ENCODE measurements at places on chromosomes 12 and 14. TPM values are rescaled to one million over a fixed set of nuclear protein-coding genes. Genes with fewer than 3 reads are reported as not detected.
A peak's percentile ranks its signal among the peaks of the same experiment; 100 is the strongest.

GRCh38 chr12:60205500-60205899 is 609.7 kb downstream of the SLC16A7 start:
- no peak for DNase-seq
- no peaks in the 10 kb centered on the region for H3K27me3 ChIP-seq
- H3K36me3 ChIP-seq: no peaks in the 10 kb centered on the region
- H3K4me1 ChIP-seq: no peaks in the 10 kb centered on the region
- no peak overlapping the region for H3K27ac ChIP-seq

GRCh38 chr14:67140556-67140955 is 48.7 kb upstream of the GARIN2 start:
- H3K4me1 ChIP-seq: no peaks in the 10 kb centered on the region
- H3K27me3 ChIP-seq: no peaks in the 10 kb centered on the region
- peaks cover 9% of the 10 kb centered on the region for H3K36me3 ChIP-seq
- no peak for DNase-seq
- H3K27ac ChIP-seq: no peak overlapping the region
- H3K4me3 ChIP-seq: no peak overlapping the region

GRCh38 chr14:73240816-73241480 is 3.6 kb downstream of the PAPLN start:
- no peak overlapping the region for H3K4me3 ChIP-seq
- H3K36me3 ChIP-seq: no peaks in the 10 kb centered on the region
- H3K27ac ChIP-seq: peak overlapping the region; percentile 63
- peaks cover 47% of the 10 kb centered on the region for H3K27me3 ChIP-seq

GRCh38 chr14:35971965-35972630 is 146.0 kb downstream of the BRMS1L start:
- H3K4me1 ChIP-seq: no peaks in the 10 kb centered on the region
- H3K27me3 ChIP-seq: peaks cover 7% of the 10 kb centered on the region
- no peaks in the 10 kb centered on the region for H3K36me3 ChIP-seq
- H3K27ac ChIP-seq: no peak overlapping the region
- no peak for DNase-seq

DNA sequence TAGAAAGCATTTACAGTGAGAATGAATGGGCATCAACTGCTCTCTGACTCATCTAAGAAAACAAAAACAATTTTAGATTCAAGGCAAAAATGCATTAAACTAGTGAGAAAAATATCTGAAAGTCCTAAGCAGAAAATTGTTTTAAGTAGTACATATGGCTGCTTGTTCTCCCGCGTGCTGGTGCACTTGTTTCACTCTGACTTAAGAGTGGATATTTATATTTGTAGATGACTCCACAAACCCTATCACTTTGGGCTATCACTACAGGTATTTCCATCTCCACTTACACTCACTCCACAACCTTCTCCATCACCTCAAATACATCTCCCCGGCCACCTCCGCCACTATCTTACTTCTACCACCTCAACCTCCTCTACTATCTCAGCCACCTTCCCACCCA is 253.9 kb upstream of the EGLN3 start:
- H3K4me3 ChIP-seq: no peak overlapping the region
- H3K27ac ChIP-seq: no peak overlapping the region
- no peaks in the 10 kb centered on the region for H3K4me1 ChIP-seq
- no peaks in the 10 kb centered on the region for H3K27me3 ChIP-seq
- no peaks in the 10 kb centered on the region for H3K36me3 ChIP-seq
- no peak for DNase-seq

- H3K27me3 ChIP-seq: no peaks in the 10 kb centered on the region
- H3K4me1 ChIP-seq: peaks cover 70% of the 10 kb centered on the region
Observed at GRCh38 chr14:92516966-92517506, 3.5 kb downstream of the RIN3 start.

DNA sequence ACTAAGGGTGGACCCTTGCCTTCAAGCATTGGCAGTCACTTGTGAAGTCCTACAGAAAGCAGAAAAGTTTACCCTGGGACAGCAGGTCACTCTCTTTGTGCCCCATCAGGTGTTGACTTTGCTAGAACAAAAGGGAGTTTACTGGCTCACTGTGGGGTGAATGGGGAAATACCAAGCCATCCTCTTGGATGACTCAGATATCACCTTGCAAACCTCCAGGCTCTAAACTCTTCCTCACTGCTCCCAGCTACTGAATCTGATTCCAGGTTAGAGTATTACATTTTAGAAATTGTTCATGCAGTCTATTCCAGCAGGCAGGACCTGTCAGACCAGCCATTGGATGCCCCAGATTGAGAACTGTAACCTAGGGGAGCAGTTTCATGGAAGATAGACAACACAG is 7.3 kb upstream of the EDDM3B start:
- peaks cover 13% of the 10 kb centered on the region for H3K4me1 ChIP-seq
- H3K4me3 ChIP-seq: no peak overlapping the region
- no peak for DNase-seq
- no peaks in the 10 kb centered on the region for H3K36me3 ChIP-seq

GRCh38 chr14:81416981-81417380 is 16.9 kb upstream of the STON2 start:
- DNase-seq: no peak
- peaks cover 5% of the 10 kb centered on the region for H3K4me1 ChIP-seq
- peak overlapping the region; percentile 77 for H3K27ac ChIP-seq
- H3K36me3 ChIP-seq: no peaks in the 10 kb centered on the region

DNA sequence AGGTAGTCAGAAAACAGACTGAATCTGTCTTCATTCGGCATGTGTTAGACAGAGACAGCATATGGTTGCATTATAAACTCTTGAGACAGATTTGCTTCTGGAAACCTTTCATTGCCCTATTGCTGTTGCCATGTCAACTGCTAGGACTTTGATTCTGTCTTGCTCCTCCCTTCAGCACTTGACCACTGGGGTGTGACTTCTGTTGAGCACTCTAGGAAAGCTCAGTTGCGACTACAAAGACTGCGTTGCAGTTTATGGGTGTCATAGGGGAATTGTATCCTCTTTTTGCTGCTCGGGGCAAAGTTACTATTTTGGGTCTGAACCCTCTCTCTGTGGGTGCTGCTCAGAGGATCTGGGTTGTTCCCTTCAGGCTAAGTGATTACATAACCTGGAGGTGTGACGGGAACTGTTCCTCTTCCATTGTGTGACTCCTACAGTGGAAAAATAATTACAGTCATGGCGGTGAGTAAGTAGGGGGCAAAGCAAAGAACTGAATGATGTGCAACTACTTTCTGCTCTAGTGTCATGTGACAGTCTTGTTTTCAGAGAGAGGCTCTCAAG is 44.3 kb upstream of the TRIM9 start:
- H3K4me1 ChIP-seq: no peaks in the 10 kb centered on the region
- no peak for DNase-seq
- no peak overlapping the region for H3K4me3 ChIP-seq
- H3K36me3 ChIP-seq: no peaks in the 10 kb centered on the region
- no peaks in the 10 kb centered on the region for H3K27me3 ChIP-seq

DNA sequence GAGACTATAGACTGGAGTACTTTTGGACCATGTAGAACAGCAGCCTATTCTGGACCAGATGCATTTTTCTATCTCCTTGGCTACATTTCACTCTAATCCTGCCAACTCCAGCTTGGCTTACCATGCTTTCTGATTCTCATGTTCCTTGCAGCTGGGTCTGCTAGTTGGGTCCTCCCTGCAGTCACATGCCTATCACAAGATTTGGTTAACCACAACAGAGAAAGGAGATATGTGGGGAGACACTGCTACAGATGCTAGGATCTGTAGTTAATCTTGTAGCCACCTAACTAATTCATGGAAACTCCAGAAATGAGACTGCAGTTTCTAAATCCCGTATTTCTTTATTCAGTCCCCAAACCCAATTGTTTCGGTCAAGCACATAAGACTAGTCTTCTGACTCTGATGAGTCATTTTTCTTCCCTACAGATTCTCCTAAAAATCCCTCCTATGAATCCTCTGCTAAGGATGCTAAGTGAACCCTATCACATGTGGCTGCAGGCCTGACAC is 410.6 kb downstream of the DAD1 start:
- H3K36me3 ChIP-seq: no peaks in the 10 kb centered on the region
- H3K4me1 ChIP-seq: no peaks in the 10 kb centered on the region
- H3K27me3 ChIP-seq: no peaks in the 10 kb centered on the region
- H3K4me3 ChIP-seq: no peak overlapping the region

DNA sequence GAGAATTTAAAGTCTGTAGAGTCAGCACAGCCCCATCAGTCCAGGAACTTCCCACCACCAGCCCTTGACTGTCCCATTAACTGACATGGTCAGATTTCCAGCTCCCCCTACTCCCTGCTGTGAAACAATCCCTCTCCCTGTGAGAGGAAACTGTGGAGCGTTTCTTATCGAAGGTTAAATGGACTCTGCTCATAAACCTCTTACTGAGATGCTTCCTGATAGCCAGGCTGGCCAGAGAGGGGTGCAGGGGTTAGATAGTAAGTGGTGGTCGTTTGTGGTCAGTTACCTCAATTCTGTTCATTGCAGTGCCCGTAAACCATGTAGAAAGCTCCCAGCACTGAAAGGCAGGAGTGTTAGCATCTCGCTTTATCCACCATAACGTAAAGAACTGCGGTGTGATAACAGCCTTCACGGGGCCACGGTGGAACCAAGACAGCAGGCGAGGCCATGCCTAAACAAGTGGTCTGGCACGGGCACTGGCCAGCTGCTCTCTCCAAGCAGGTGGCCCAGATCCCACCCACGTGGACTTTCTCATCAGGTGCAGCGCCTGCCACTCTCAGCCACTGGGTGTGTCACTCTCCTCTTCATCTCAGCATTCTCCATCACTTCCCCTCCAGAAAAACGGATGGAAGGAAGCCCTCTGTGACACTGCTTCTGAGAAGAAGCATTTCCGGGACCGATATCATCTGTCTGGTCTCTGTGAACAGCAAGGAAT is 102.2 kb downstream of the FBXL14 start:
- H3K27me3 ChIP-seq: no peaks in the 10 kb centered on the region
- no peak for DNase-seq
- no peak overlapping the region for H3K4me3 ChIP-seq
- H3K36me3 ChIP-seq: no peaks in the 10 kb centered on the region

GRCh38 chr12:55624056-55624455 is 12.6 kb upstream of the OR10P1 start:
- H3K4me3 ChIP-seq: no peak overlapping the region
- no peak overlapping the region for H3K27ac ChIP-seq
- peaks cover 13% of the 10 kb centered on the region for H3K27me3 ChIP-seq
- H3K36me3 ChIP-seq: no peaks in the 10 kb centered on the region
- H3K4me1 ChIP-seq: peaks cover 7% of the 10 kb centered on the region
- no peak for DNase-seq

DNA sequence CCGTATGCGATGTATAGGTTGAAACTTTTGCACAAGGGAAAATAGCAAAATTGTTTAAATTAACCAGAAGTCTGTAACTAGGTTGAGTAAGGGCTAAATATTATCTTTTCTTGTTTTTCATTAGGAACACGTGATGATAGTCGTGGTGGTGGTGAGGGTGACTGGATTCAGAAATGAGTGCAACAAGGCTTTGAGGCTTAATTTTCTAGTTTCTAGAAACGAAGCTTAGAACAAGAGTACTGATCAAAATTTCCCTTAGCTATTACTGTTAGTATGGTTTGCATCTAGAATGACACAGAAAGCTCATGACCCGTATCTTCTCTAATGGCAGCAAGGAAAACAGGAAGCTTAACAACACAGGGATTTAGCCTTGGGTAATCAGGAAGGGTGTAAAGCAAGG is 7.0 kb downstream of the SLIRP start:
- peak overlapping the region; percentile 64 for H3K27ac ChIP-seq
- no peaks in the 10 kb centered on the region for H3K27me3 ChIP-seq

DNA sequence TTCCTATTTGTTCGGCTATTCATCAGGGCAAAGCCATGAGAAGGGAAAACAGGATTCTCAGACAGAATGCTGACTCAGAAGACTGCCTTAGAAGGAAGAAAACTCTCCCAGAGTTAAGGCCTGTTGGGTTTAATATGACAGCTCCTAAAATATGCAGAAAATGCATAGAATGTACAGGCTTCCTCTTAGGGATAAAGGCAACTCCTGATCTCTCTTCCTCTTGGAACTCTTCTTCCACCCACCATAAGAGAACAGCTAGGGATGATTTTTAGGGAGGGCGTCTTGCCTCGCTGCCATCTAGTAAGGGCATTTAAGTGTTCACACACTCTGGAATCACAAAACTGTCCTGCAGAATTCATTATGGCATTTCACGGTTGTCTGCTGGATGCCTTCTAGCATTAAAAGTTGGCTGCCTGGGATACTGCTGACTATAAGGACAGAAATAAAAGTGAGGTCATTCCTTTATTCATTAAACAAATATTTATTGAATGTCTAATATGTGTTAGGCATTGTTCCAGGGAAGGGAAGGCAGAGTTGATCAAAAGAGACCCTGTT is 73.7 kb downstream of the DCAF5 start:
- H3K4me1 ChIP-seq: peaks cover 22% of the 10 kb centered on the region
- no peaks in the 10 kb centered on the region for H3K36me3 ChIP-seq
- no peaks in the 10 kb centered on the region for H3K27me3 ChIP-seq
- H3K27ac ChIP-seq: peak overlapping the region; percentile 71

DNA sequence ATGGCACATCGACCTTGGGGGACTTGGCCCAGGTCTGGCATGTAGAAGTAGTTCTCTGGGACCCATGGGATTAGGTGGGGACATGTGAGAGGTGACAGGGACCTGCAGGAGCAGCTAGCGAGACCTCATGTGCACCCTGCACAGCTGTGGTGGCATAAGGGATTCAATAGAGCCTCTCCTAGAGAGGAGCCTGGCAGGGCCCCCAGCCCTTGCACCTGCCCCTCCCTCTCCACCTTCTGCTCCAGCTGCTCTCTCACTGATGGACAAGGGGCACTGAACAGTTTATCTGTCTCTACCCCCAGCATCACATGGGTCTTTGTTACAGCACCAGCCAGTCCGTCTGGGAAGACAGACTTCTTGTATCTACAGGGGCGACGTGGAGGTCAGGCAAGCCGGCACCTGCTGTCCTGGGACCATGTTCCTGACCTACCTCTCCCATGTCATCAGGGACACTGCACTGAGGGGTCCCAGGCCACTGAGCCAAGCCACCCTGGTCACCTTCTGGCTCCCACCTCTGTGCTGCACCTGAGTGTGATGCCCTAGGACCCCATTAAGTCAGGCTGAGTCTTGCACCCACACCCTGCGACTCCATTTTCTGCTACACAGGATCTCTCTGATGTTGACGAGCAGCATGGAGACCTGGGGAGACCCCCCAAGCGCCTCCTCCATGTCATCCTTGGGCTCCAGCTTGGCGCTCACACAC is 32.6 kb downstream of the DDX11 start:
- no peaks in the 10 kb centered on the region for H3K27me3 ChIP-seq
- H3K27ac ChIP-seq: no peak overlapping the region
- no peak overlapping the region for H3K4me3 ChIP-seq
- peak; percentile 67 for DNase-seq
- H3K36me3 ChIP-seq: peaks cover under 1% of the 10 kb centered on the region

DNA sequence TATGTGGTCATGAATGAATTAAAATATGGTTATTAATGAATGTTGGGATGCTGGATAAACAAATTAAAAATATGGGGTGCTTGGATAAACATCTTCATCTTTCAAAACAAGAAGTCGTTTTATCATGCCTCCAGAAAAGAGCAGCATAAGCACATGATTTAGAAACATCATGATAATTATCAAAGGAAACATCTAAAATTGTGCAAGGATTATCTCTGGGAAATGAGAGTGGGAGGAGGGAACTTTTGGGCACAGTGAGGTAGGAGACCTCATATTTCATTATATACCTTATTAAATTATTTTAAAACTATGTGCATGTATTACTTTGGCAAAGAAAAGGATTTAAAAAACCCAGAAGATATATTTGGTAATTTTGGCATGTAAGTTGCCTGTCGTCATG is 8.9 kb downstream of the C3AR1 start:
- peaks cover 32% of the 10 kb centered on the region for H3K36me3 ChIP-seq
- H3K4me1 ChIP-seq: no peaks in the 10 kb centered on the region
- H3K27me3 ChIP-seq: no peaks in the 10 kb centered on the region
- peak overlapping the region; percentile 69 for H3K27ac ChIP-seq
- no peak for DNase-seq

The OAS3 gene
- 14.7 TPM for polyA plus RNA-seq

The GDF3 gene
- polyA plus RNA-seq: 0.42 TPM

The TAS2R31 gene
- 0.21 TPM for polyA plus RNA-seq

The KIF26A gene
- 7.8 TPM for polyA plus RNA-seq

The TMPRSS12 gene
- not detected for polyA plus RNA-seq

The TSHR gene
- polyA plus RNA-seq: 0.22 TPM
